ENCODE measurements at places on chromosomes 16 and 17. TPM values are rescaled to one million over a fixed set of nuclear protein-coding genes. Genes with fewer than 3 reads are reported as not detected.

GRCh38 chr17:28178800-28179199, 136.3 kb downstream of the NLK start:
- no peak overlapping the region for H3K4me3 ChIP-seq
- H3K36me3 ChIP-seq: no peaks in the 10 kb centered on the region
- H3K27me3 ChIP-seq: no peaks in the 10 kb centered on the region

DNA sequence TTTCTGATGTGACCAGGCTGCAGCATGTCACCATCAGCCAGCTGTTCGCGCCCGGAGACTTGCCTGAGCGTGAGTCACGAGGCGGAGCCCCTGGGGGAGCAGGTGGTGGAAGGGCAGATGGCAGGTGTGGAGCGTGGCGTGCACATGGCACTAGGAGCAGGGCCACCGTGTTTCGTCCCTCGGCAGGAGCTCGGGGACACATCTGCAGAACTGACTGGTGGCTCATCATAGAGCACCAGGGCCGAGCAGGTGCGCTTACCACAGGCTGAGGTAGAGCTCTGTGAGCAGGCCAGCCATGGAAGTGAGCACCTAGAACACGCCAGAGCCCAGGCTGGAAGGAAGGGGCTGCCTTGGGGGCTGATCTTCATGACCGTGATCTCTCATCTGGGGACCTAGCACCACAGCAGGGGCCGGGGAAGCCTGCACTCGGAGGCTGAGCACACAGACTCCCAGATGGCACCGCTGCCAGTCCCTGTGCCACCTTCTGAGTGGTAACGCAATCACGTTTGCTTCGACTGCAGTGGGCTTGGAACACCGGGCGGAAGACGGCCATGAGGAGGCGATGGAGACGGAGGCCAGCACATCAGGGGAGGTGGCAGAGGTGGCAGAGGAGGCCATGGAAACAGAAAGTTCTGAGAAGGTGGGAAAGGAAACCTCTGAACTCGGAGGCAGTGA, 61.8 kb upstream of the ENDOV start:
- no peak overlapping the region for H3K27ac ChIP-seq
- no peak overlapping the region for H3K4me3 ChIP-seq
- H3K27me3 ChIP-seq: no peaks in the 10 kb centered on the region

- H3K27me3 ChIP-seq: no peaks in the 10 kb centered on the region
- H3K4me3 ChIP-seq: peak overlapping the region; percentile 68
- no peak for DNase-seq
- H3K36me3 ChIP-seq: no peaks in the 10 kb centered on the region
These were observed 805 bp upstream of the CLCN7 start for GRCh38 chr16:1475552-1476114.

DNA sequence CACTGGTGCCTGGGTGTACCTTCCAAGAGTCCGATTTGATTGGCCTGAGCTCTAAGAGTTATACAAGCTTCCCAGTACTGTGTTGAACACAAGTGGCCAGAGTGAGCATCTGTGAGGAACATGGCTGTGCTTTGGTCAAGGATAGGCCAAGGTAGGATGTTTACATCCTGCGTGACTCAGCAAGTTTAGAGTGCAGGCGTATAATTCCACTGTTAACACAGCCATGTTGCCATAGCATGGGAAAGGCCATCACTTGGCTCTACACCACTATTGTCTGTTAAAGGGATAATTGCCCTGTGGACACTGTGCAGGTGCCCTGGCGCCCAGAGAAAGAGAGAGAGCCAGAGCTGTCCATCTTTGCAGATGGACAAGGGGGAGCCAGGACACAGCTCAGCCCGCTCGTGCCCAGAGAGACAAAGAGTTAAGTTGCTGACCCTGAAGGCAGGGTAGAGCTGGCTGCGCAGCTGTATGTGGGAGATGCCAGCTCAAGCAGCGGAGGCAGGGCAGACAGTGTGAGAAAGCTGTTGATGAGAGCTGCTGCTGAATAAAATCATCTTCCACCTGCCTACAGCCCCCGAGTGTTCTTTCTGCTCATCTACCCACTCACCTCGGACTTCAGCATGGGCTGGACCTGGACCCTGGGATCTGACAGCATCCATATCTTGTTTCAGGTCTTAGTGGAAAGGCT, 11.7 kb downstream of the CFAP52 start:
- no peak overlapping the region for H3K4me3 ChIP-seq
- no peaks in the 10 kb centered on the region for H3K4me1 ChIP-seq
- DNase-seq: no peak
- H3K27me3 ChIP-seq: no peaks in the 10 kb centered on the region
- no peaks in the 10 kb centered on the region for H3K36me3 ChIP-seq

Gene ZNF205
- total RNA-seq: not detected

Gene XYLT1
- total RNA-seq: 6.8 TPM

GRCh38 chr17:48429638-48430586, at the start of gene SKAP1:
SKAP1 (minus strand) TSS chr17:48430214.
- H3K36me3 ChIP-seq: no peaks in the 10 kb centered on the region
- DNase-seq: peak; percentile 74
- H3K27me3 ChIP-seq: no peaks in the 10 kb centered on the region
- H3K4me3 ChIP-seq: peak within 1 kb of the TSS; percentile 91

DNA sequence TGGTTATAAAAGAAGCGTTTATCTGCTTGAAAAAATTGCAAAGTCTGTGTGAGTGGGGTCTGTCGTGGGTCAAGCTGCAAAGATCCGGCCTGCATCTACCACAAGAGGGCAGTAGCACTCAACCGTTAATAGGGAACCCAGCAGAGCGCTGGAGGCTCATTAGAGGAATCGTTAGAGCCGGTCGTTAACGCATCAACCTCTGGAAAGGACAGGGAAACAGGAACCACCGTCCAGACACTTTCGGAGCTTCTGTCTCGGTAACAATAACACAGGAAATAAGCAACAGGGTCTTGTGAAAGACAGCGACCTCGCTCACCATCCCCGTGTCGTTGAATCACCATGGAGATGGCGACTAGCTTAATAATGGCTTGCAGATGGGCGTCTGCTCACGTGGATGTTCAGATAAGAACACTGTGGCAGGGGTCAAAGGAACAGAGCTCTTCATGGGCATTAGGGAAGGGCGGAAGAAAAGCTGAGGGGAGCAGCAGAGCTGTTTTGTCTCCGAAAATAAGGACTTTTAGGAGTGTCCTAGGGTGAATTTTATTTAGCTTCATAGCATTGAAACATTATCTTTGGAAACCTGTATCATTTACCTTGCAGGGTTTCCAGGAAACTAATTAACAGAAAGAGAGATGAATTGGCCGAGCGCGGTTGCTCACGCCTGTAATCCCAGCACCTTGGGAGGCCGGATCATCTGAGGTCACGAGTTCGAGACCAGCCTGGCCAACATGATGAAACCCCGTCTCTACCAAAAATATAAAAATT, 11.9 kb upstream of the NSRP1 start:
- peak overlapping the region; percentile 66 for H3K4me3 ChIP-seq
- H3K36me3 ChIP-seq: no peaks in the 10 kb centered on the region
- peaks cover 10% of the 10 kb centered on the region for H3K4me1 ChIP-seq
- peak; percentile 51 for DNase-seq

DNA sequence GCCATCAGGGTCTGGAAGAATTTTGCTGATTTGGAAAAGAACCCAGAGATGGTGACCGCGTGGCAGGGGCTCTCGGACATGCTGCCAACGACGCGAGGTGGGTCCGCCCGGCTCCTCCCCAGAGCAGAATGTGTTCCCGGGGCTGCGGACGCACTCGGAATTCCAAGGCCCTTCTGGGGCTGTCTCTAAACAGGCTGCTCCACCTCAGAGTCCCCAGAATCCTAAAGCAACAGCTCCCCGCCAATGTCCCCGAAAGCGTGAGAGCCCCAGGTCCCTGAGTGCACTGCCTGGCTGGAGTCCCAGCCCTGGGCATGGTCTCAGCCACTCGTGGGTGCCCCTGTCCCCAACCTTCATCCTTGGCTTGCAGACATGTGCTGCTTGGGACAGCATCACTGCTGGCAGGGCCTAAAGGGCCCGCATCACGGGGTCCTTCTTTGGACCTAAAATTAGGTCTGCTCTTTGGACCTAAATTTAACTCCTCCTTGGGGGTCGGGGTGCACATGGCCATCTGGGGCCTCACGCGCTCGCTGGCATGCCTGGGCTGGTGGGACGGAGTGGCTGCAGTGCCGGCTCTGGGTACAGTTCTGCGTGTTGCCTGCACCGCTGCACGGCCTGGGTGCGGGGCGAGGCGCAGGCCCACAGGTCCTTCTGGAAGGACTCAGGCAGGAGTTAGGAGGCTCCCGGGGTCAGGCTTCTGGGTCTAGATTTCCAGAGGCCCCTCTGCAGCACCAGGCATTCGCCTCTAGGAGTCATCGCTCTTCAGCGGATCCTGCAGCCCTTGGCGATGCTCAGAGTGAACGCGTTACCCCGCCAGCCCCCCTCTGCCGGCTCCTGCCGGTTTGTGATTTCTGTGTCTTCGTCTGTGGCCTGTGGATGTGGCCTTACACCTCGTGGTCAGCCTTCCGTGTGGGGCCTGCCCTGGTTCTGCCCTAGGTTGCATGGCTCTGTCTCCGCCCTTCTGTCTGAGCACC, 41.9 kb upstream of the CHMP6 start:
- DNase-seq: no peak
- H3K4me3 ChIP-seq: no peak overlapping the region
- no peaks in the 10 kb centered on the region for H3K27me3 ChIP-seq
- H3K27ac ChIP-seq: no peak overlapping the region
- no peaks in the 10 kb centered on the region for H3K4me1 ChIP-seq
- peaks cover 9% of the 10 kb centered on the region for H3K36me3 ChIP-seq

Gene MRPL27
- 87.2 TPM for total RNA-seq

DNA sequence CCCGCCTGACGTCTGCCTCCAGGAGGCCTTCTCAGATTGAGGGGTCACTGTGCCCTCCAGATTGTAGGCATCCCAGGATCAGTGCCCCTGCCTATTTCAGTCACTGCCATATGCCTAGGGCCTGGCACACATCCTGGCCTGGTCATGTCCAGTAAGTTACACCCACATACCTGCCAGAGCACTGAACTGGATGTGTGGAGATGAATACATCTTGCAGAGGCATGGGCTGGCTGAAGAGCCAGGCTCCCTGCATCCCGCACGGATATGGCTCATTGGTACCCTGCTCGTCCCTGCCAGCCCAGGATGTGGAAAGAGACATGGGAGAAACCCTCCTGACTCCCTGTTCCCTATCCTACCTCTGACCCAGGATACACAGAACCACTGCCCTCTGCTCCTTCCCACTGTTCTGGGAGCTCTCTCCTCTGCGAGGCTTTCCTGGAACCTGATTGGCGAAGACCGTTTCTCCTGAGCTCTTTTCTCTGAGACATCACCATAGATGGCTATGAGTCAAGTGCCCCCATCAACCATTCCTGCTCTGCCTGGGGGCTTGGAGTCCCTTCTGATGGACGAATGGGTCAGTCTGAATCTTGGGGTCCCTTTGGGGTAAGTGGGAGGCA, 40.0 kb upstream of the TAC4 start:
- no peaks in the 10 kb centered on the region for H3K36me3 ChIP-seq
- H3K4me3 ChIP-seq: no peak overlapping the region
- no peaks in the 10 kb centered on the region for H3K4me1 ChIP-seq
- peaks cover 10% of the 10 kb centered on the region for H3K27me3 ChIP-seq
- no peak overlapping the region for H3K27ac ChIP-seq
- no peak for DNase-seq

Gene LRRC37A3
- 6.6 TPM for total RNA-seq
